Panc1 (cell line): ENCODE measurements at places on chromosomes 5 and 9.

GRCh38 chr5:57386958-57387357, 95.7 kb downstream of the ACTBL2 start:
- no peak for DNase-seq

DNA sequence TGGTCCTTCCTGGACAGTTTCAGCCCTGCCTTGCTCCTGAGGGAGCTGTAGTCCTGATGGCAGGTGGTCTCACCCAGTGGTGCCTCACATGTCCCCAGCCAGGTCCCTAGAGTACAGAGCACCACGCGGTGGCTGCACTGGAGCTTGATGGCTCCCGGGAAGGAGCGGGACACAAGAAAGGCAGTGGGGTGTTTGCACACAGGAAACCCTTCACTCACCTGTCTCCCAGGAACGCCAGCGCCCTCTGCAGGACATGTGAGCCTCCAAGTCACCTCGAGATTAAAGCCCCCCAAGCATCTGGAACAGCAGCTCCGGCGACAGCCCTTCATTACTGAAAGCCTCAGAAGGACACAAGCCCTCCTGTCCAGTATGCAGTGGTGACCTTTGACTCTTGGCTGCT, 19.9 kb upstream of the TMEM250 start:
- DNase-seq: no peak

DNA sequence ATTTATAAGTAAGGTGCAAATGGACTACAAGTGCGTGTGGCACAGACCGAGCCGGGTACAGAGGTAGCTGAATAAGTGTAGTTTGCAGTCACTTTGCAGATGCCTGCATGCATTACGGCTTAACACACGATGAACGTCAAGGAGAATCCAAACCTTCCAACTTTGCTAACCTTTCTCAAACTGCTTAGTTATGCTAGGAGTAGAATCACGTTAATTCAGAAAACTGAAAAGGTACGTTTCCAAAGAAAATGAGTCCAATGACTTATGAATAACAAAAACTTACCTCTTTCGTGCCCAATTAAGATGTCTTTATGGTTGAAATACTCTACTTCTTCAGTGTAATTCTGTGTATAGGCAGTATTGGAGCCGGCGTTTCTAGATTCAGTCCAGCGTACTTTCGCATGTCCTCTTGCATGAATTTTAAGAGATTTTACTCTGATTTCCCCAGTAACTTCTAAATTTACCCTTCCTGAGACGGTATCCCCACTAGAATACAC, 539 bp downstream of the ARRDC3 start:
- peak; percentile 42 for DNase-seq

- no peak for DNase-seq
These were observed 683 bp downstream of the DBN1 start for GRCh38 chr5:177472460-177473442.

GRCh38 chr5:1504069-1504595, 19.6 kb downstream of the LPCAT1 start:
- DNase-seq: no peak

GRCh38 chr9:88481933-88482332, 53.0 kb upstream of the NXNL2 start:
- no peak for DNase-seq

DNA sequence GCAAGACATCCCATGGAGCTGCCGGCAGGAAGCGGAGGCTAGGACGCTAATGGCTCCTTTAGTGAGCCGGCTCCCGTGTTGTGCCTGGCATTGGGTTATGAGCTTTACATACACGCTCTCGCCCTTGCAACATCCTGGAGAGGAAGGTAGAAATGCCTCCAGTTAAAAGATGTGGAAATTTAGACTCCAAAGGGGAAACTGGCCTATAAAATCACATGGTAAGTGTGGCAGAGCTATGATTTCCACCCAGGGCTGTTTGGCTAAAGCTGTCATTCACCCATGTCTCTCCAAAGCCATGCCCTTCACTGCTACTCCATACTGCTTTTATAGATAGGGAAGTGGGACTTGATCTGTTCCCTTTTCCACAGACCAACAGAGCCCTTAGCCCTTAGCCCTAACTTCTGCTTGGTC, 5.2 kb downstream of the GM2A start:
- DNase-seq: no peak

DNA sequence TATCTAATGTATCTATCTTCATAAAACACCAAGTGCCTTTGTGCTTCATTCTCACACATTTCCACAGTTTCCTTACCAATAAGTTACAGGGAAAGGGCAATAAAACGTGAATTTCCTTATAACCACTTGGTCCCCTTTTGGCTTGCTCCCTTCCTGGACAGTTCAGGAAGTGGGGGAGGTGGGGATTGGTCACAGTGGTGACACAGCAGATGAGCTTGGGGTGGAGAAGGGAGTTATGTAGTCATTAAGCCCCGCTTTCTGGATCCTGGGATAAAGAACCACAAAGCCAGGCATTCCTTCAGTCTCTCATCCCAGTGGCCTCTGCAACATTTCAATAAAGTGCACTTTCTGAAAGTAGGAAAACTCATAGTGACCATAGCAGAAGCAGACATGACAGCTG, 47.1 kb upstream of the FYB1 start:
- no peak for DNase-seq

- no peak for DNase-seq
These were observed 61.3 kb upstream of the LRRTM2 start for GRCh38 chr5:138936225-138936967.

DNA sequence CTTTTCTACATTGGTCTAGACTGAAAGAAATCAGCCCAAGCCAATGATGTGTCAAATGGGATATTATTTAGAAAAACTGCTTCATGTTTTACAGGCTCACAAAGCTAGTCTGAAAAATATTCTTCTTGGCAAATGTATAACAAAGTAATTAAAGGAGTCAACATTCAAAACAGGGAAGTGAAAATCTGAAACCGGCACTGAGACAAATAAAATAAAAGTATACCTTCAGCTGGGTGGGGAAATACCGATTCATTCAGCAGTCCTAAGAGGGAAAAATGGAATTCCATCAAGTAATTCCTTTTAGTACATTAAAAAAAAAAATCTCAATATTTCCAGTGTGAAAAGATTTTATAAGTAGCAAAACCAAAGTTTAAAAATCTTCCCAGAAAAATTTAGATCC, 259.6 kb upstream of the SLC24A2 start:
- DNase-seq: no peak

DNA sequence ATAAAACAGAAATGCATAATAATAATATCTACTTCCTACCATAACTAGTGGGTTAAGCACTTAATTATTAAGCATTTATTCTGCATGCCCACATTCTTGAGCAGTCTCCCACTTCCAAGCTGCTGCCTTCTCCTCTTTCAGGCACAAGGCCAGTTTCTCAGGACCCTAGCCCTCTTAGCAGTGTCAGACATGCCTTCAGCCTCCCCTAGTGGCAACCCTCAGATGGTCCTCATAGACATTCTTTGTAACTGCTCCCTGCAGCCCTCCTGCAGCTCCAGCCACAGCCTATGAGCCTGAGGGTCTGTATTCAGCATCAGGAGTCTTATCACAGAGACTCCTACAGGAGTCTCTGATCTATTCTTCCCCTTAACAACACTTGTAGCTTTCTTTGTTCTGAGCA, 3.9 kb downstream of the IL9 start:
- DNase-seq: no peak

DNA sequence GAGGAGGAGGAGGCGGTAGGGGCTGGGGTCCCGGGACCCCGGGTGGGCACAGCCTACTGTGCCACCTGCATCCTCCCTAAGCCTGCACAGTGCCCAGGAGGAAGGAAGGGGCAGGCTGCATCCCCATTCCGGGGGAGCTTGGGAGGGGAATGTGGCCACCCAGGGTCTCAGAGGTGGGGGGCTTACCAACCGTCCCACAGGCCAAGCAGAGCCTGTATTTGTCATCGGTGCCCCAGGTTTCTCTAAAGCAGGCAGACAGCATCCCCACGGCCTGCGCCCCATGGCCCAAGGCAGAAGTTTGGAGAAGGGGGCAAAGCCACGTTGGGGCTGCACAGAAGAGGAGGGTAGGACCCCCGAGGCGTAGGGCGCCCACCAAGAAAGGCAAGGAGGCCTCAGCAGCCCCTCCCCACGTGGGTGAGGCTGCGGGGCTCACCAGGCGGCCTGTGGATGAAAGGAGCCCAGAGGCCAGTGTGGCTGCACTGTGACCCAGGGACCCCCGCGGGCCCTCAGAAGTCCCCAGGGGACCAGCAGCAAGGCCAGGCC, 507 bp upstream of the GPSM1 start:
- DNase-seq: no peak

GRCh38 chr5:79093762-79094161, 17.8 kb upstream of the BHMT start:
- no peak for DNase-seq

GRCh38 chr5:1380011-1380817, 35.3 kb upstream of the CLPTM1L start:
- no peak for DNase-seq

- peak; percentile 8 for DNase-seq
These were observed 86.7 kb upstream of the ICE1 start for GRCh38 chr5:5335700-5336264.

DNA sequence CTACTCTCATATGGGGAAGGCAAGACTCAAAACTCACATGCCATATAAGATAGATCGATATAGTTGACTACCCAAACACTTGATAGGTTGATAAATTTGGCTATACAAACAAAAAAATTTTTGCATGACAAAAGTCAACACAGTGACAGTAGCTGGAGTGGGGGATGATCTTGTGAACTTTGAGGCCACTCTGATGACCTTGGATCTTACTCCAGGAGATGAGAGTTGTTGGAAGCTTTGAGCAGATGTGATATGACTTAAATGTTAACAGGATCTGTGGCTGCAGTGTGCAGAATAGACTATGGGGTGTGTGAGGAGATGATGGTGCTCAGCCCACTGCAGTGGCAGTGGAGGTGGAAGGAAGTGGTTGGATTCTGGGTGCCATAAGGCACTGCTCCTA, 101.4 kb downstream of the ZFAND5 start:
- no peak for DNase-seq

- no peak for DNase-seq
These were observed 132.3 kb upstream of the CDH12 start for GRCh38 chr5:22985446-22985845.

- no peak for DNase-seq
These were observed 102.1 kb downstream of the PAM start for GRCh38 chr5:102857076-102857818.

DNA sequence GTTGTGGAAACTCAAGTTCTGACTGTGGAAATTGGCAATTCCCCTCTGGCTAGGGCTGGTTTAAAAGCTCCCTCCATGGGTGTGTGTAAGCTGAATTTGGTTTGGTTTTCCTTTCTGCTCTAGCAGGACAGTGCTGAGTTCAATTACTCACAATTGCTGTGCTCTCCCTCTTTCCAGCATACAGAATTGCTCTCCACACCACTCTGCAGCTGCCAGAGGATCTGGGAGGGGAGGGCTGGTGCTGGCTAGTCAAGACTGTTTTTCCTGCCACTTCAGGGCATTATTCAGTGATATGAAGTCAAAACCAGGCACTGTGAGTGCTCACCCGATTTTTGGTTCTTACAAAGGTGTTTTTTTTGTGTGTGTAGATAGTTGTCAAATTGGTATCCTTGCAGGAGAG, 336.9 kb upstream of the SLC24A2 start:
- no peak for DNase-seq

GRCh38 chr9:32807217-32807616, 23.9 kb downstream of the TMEM215 start:
- DNase-seq: no peak

DNA sequence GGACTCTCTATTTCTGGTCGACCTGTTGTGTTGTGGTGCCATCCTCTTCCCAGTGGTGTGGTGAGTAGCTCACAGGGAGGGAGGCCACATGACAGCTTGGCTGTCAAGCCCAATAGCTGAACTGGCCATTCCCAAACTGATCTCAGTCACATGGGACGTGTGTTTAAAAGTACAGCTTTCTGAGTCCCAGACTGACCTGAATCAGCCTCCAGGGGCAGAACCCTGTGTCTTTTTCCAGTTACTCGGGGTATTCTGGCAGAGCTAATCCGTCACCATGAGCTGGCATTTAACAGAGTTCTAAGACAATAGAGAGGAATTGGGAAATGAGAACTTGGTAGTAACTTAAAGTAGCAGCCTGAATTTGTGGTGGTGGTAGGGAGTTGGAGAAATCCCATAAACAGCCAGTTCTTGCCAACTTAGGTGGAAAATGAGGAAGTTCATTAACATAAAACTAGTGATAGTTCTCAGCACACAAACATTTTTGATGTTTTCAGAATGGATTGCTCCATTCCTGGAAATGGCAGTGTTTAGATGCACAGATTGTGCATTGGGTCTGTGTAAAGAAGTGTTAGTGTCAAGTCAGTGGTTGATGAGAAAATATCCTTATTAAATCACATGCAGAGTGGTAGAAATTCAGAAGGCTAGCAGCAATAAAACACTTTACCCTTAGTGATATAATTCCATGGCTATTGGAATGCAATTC, 50.9 kb downstream of the GPR107 start:
- DNase-seq: no peak

DNA sequence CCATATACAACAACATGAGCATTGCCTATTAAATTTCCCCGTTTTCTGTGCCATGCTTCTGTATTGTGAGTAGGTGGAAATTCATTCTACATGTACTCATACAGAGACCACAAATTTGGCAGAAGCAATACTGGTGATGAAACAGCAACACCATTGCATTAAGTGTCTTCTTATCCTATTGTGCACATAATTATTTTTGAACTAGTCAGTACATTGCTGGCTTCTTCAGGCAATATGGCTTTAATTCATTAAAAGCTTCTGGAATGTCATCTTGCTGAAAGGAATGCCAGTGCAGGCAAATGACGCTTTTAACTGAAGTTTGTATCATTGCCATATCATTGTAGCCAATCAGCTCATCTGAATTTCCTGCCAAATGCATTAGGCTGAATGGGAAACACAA, 82.6 kb downstream of the KIAA1958 start:
- no peak for DNase-seq

DNA sequence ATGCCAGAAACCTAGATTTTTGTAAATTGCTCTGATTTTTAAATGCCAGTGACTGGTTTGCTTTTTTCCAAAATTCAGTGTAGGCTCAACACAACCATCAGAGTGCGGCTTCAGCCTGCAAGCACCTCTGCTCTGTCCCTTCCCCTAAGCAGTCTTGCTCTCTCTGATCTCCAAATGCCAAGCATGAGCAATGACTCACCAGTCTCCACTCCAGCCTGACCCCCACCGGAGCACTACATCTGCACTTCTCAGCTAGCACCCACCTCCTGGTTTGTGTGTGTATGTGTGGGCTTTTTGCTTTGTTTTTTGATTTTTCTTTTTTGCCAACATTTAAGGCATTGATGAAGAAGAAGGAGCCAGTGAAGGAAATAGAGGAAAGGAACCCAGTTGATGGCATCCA, 61.4 kb upstream of the ADRA1B start:
- no peak for DNase-seq

DNA sequence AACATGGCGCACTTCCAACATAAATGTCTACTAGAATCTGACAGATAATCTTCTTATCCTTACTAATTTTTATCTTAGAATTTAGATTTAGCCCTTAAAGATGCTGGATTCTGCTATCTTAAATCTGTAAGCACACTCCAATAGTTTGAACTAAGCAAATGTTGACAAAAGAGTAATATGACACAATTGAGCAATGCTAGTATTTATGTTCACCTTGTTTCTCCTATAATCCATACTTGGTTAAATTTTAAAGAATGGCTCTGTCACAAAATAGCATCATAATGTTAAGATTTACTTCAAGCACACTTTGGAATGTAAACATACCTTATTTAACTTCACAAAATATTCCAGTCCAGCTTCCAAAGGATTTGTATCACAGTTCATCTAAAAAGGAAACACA, 38.8 kb upstream of the ARSB start:
- DNase-seq: no peak

- no peak for DNase-seq
These were observed at the start of gene PHF24 for GRCh38 chr9:34957492-34958410. Gene PHF24 (plus strand): TSS chr9:34958285. CDS start chr9:34971299, 13,014 bp downstream.
